ENCODE measurements at places on chromosomes 12 and 14.

DNA sequence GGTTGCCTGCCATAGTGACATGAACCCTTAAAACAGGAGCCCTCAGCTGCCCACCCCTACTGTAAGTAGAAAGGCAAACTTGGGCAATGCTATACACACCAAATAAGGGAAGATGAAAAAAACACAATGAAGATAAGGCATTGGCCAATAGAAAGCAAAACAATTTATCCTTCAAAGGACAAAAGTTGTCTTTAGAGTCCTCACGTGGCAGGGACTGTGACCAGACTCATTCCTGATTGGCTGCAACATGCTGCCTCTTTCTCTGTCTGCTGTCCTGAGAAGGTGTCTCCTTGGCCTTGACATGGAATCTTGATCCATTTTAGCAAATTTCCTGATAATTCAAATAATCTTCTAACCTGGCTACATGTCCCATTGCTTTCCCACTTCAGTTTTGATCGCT lies 131.9 kb downstream of the GPR135 start:
- DNase-seq = no peak

- DNase-seq = no peak
Observed at GRCh38 chr14:91947475-91948184, at the start of gene FBLN5. TSS of gene FBLN5 (minus strand) at chr14:91947694. CDS start at chr14:91947229, 465 bp downstream.

DNA sequence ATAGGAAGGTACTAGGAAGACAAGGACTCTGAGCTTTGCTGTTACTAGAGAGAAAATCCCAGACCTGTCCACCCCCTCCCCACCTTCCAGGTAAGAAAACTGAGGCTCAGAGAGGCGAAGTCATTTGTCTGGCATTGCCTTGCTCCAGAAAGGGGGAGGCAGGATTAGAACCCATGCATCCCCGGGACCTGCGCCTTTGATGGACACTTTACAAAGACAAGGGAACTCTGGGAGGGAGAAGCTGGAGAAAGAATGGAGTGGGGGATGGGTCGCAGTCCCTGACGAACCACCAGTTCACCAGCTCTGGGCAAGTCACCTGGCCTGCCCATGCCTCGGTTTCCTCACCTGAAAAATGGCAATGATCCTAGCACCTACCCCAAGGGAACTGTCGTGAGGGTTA lies 10.8 kb downstream of the TRPV4 start:
- no peak for DNase-seq

GRCh38 chr14:104954746-104955395 lies 23.3 kb downstream of the AHNAK2 start:
- no peak for DNase-seq

- DNase-seq = no peak
Observed at GRCh38 chr12:100566887-100567637, 6.4 kb upstream of the GAS2L3 start.

GRCh38 chr12:124771462-124772288 lies 92.0 kb downstream of the SCARB1 start:
- no peak for DNase-seq

DNA sequence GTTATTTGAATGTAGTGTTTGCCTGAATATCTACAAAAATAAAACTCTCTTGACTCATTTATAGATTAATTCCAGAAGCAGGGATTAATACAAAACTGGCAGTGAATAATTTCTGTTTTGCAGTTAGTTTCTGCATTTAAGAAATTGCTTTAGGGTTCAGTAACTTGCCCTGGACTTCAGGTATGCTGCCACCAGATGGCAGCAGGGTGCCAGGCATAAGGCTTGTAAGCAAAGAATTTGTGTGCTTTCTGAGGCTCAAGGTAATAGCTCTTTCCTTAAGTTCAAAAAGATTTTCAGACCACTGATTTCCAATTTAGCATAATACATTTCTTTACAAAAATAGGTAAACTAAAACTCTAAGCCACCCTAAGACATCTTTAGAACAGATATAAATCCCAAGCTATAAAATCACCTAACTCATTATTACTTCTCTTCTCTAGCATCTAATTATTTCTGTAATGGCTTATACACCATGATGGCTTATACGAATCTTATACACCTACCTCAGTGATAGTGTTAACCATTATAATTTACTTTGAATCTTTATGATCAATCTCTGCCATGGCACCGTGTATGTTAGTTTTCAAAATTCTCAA lies 398.3 kb downstream of the APAF1 start:
- no peak for DNase-seq

GRCh38 chr12:130157998-130158753 lies 4.1 kb upstream of the FZD10 start:
- no peak for DNase-seq

GRCh38 chr14:93044121-93044520 lies 71.6 kb downstream of the ITPK1 start:
- no peak for DNase-seq

GRCh38 chr12:40227447-40227846 lies 2.6 kb downstream of the LRRK2 start:
- DNase-seq = no peak

DNA sequence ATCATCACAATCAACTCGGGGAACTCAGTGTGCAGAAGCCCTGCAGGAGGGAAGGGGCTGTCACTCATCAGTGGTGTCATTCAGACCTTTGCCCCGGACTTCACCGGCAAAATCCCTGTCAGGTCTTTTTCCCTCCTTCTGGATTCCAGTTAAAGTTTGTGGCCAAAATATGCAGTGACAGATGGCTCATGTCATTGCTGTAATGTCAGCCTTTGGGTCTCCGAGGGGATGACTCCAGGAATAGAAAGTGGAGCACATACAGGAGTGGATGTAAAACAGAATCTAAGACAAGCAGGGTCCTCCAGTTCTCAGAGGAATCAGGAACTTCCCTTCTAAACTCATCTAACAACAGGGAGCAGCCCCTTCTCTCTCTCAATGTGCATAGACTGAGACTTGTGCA lies 130.3 kb upstream of the RASSF8 start:
- no peak for DNase-seq

GRCh38 chr12:88922816-88923215 lies 342.5 kb upstream of the KITLG start:
- no peak for DNase-seq

GRCh38 chr14:95307402-95308041 lies 12.2 kb downstream of the CLMN start:
- DNase-seq = no peak

- no peak for DNase-seq
Observed at GRCh38 chr14:23183479-23183878, at the start of gene SLC7A8. TSS of gene SLC7A8 (minus strand) at chr14:23183660. CDS start at chr14:23182914, 746 bp downstream.

GRCh38 chr14:47675466-47676314 lies at the start of gene MDGA2:
TSS of gene MDGA2 (minus strand) at chr14:47675605.
- no peak for DNase-seq

DNA sequence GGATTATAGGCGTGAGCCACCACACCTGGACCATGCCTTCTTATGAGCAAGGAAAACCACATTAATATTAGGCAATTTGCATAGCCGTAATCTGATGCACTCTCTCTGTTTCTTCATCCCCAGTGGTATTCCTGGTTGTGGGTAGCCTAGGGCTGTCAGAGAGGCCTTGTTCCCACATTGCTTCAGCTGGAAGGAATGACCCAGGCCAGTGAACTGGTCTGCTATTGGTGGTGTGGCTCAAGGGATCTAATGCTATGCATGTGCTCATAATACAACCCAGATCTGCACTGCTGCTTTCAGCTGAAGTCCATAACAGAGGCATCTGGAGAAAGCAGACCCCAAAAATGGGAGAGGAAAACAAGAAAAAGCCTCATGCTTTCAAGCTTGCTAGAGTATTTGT lies 33.1 kb upstream of the G2E3 start:
- DNase-seq = no peak

DNA sequence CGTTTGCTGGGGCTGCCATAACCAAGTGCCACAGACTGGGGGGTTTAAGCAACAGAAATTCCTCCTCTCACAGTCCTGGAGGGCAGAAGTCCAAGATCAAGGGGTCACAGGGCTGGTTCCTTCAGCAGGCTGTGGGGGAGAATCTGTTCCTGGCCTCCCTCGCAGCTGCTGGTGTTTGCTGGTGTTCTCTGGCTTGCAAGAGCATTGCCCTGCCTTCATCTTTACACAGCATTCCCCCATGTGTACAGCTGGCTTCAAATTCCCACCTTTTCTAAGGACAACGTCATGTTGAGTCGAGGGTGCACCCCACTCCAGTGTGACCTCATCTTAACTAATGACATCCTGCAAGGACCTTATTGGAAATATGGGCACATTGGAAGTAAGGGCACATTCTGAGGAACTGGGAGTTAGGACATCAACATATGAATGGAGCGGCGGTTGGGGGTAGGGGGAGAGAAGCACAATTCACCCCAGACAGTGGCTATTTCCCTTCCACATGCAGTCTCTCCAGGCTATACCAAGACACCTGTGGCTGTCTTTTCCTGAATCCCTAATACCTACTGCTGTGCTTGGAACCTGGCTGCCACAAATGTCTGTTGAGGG lies 123.6 kb downstream of the FOXN3 start:
- DNase-seq = no peak

DNA sequence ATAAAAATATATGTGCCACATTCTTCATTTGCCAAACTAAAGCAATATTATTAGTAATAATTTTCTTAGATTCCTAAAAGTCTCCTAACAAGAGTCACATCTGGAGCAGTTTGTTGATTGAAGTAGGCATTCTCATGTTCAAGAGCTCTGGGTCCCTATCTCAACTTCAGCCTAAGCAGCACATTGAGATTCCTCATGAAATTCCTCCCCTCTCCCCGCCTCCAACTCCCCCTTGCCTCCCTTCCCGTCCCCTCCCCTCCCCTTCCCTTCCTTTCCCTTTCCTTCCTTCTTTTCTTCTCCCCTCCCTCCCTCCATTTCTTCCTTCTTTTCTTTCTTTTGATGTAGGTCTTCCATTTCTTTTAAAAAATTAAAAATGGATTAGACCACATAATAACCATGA lies 48.7 kb upstream of the NAV3 start:
- no peak for DNase-seq

DNA sequence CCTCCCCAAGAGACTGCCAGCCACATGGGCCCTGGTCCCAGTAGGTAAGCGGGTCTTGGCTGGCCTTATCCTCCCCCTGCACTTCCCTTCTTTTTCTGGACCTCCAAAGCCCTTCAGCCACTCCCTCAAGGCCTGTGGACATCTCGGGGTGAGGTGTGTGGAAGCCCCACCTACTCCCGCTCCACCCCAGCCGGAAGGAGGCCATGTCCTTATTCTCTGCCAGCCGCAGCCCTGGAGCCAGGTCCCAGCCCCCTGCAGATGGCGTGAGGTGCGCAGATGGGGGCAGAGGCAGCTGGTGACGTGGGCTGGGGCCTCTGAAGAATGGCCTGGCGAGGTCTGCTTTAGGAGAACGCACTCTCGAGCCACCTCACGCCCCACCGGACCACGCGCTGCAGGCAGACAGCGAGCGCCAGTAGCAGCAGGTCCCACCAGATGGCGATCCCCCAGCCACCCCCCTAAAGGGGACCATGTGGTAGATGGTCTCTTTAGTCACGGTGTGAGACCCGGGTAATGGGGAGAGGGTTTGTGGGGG lies 167.1 kb downstream of the TSPAN9 start:
- DNase-seq = no peak

- no peak for DNase-seq
Observed at GRCh38 chr12:67088401-67089118, 180.6 kb upstream of the CAND1 start.

GRCh38 chr12:83008703-83009102 lies 322.0 kb downstream of the TMTC2 start:
- no peak for DNase-seq

- no peak for DNase-seq
Observed at GRCh38 chr14:96741151-96741977, 55.8 kb upstream of the VRK1 start.

DNA sequence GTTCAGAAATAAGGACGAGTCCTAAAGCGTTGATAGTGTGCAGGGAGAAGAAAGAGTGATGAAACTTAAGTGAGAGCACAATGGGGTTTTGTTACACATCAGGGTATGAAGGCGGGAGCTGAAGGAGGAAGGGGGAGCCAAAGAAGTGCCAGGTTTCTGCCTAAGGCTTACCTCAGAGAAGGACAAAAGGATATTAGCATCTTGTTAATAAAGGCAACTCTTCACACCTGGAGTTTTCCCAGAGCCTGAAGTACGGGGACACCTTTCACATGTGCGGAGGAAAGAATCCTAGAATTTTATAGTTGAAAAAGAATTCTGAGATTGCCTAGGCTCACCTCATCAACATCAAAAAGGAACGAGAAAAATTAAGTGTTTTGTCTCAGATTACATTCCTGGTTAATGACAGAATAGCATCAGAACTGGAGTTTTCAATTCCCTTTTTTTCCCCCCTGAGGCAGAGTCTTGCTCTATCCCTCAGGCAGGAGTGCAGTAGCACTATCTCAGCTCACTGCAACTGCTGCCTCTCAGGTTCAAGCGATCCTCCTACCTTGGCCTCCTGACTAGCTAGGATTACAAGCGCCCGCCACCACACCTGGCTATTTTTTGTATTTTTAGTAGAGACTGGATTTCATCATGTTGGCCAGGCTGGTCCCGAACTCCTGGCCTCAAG lies 2.2 kb upstream of the SAV1 start:
- DNase-seq = no peak

DNA sequence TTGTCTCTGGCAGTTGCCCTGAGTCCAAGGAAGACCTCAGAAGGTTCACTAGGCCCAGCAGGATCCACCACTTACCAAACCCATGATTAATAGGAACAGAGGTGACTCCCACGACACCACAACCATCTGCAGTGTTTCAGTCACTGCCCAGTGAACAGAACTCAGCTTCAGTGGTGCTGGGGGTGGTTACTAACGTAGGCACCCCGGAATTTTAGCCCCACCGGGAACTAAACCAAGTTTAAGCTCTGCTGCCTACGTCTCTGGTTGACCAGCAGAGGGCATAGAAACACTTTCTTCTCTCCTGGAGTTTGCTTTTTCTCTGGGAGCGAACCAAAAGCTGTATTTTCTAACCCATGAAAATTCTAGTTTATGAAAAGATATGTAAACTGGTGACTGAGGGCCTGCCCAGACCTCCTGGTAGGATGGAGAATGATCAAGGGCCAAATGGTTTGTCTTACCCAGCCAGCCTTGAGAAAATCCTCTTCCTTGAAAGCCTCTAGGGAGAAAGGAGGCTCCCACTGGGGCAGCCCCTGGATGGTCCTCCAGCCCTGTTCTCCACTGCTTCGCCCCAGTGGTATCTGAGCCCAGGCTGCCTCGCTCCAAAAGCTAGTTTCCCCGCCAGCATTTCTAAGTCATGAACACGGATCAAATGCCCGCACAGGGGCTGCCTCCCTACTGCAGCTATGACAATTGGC lies 379.8 kb downstream of the DPF3 start:
- DNase-seq = no peak

- DNase-seq = no peak
Observed at GRCh38 chr12:462936-463705, 3.4 kb downstream of the B4GALNT3 start.

GRCh38 chr14:29391231-29391630 lies 536.4 kb downstream of the PRKD1 start:
- no peak for DNase-seq

DNA sequence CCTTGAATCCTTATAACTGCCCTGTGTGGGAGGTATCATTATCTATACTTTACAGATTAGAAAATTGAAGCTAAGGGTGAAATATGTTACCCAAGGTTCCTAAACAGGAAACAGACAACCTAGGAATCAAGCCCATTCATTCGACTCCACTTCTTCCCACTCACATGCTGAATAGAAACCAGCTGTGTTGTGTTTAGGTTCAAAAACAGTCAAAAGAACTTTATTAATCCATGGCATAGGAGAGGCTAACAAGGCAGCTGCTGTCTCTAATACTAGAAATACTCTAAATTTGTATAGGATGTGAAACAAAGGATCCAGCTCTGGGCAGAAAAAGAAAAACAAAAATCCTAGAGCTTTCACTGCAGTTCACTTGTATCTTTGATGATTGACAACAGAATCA lies 9.9 kb downstream of the AMDHD1 start:
- no peak for DNase-seq

GRCh38 chr12:53989227-53990113 lies 4.5 kb downstream of the HOXC10 start:
- no peak for DNase-seq

- DNase-seq = no peak
Observed at GRCh38 chr12:92845329-92845728, 83.8 kb downstream of the EEA1 start.
